ENCODE measurements at places on chromosomes 4 and X. TPM values are rescaled to one million over a fixed set of nuclear protein-coding genes. Genes with fewer than 3 reads are reported as not detected.

DNA sequence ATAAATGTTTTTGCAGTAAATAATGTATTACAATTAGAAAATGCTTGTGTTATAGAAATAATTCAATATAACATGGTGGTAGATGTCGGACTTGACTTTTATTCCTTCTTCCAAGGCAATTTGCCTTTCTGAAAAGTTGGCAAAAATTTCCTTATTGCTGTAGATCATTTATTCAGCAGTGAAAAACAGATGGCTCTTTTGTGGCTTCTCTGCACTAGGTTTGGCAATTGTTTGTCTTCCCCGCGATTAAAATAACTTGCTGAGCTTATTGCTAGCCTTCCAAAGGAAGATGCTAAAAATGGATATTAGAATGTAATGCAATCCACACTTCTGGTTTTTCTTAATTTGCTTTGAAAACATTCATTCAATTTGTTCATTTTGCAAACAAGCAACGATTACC, 1977.9 kb upstream of the ADGRL3 start:
- no peak for DNase-seq

DNA sequence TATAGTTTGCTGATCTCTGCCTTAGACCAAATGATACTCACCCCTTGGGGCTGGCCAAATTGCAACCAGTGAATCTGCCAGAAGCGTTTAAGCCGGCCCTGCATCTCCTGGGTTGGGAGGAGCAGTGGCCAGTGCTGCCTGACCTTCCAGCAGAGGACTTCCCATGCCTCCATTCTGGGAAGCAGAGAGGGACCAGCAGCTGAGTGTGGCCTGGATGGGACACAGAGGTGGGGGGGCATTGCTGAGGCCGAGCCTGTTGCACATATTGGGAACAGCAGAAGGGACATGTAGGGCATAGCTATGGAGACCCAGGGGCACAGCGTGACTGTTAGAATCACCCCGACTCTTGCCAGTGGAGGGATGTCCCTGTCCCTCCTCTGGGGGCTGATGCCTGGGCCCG, 93.3 kb downstream of the CPZ start:
- DNase-seq: no peak

- DNase-seq: no peak
Measured at GRCh38 chr4:75069493-75070074, 136.7 kb downstream of the PARM1 start.

DNA sequence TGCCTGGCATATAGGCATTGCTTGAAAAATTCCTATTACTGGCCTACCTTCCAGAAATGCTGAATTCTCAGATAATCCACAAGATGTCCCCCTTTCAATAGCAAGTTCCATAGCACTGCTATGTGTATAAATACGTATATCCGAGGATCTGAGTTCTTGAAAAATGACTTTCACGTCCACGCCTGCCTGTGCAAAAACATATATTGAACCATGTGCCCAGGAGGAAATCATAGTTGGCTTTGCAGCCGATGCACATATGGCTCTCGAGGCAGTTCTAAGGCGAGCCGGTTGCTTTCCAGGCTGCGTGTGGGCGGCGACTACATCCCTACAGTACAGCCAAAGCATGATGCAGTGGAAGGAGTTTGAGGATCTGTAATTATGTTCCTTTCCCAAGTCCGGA, 55.4 kb upstream of the ESX1 start:
- peak; percentile 48 for DNase-seq

GRCh38 chrX:132184871-132185270, 34.4 kb downstream of the RAP2C start:
- DNase-seq: no peak

- no peak for DNase-seq
Measured at GRCh38 chr4:67071641-67072040, 473.7 kb downstream of the CENPC start.

GRCh38 chr4:165612936-165613335, 234.1 kb downstream of the CPE start:
- no peak for DNase-seq

- no peak for DNase-seq
Measured at GRCh38 chr4:2441393-2442174, 22.8 kb downstream of the CFAP99 start.

GRCh38 chr4:89640620-89641366, 196.2 kb downstream of the SNCA start:
- DNase-seq: no peak

DNA sequence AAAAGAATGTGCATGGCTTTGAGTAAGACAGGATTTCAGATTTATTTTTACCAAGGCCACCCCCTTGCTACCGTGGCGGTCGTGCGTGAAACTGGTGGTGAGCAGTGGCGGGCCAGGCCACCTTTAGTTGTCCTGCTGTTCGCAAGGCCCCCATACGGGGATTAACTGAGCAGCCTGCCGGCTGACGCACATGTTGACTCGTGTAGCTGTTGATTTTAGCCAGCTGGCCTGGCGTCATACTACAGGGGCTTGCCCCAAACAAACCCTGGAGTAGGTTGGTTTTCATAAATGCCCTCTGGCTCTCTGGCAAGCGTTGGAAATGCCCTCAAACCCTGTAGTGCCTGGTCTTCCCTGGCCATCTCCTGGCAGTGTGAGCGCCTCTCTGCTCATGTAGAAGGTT, 28.4 kb downstream of the WFS1 start:
- no peak for DNase-seq

DNA sequence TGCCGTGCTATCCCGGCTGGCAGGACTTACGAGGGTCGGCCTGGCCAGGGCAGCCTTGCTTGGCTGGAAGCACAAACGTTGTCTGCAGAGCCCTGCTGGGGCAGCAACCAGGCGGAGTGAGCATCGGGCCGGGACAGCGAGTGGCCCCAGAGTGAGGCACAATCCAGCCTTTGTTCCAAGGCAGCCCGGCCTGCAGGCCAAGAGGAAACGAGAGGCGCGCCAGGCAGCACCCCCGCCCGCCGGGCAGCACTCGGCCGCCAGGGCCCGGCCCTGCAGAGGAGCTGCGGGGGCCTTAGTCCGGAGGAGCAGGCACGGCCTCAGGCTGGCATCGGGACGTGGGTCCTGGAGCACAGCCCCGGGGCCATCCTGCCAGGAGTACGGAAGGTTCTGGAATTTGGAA, 24.1 kb downstream of the FGFRL1 start:
- no peak for DNase-seq

- no peak for DNase-seq
Measured at GRCh38 chr4:80014531-80014930, 58.5 kb downstream of the ANTXR2 start.

DNA sequence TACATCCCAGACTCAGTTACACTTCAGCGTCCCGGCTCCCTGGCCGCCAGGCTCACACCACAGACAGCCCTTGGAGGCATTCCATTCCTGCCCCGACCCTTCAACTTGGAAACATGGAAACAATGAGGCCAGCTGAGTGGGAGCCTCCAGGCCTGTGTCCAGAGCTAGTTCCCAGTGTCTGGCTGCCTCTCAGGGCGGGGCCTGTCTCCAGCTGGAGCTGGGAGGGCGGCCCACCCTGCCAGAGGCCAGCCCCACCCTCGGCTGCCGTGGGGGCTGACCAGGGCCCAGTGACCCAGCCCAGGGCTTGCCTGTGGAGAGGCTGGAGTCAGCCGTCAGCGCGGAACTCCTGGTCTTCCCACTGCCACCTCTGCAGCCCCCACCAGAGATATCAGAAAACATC, 37.4 kb upstream of the SPON2 start:
- peak; percentile 58 for DNase-seq

GRCh38 chr4:56512166-56512565, 6.6 kb downstream of the ARL9 start:
- no peak for DNase-seq

- DNase-seq: no peak
Measured at GRCh38 chr4:189050643-189051042, 890.0 kb upstream of the FRG1 start.

Gene C4orf51
- polyA plus RNA-seq: not detected

Gene FDCSP
- polyA plus RNA-seq: 1.5 TPM

Gene ARSD
- 12.3 TPM for polyA plus RNA-seq

Gene ACSL1
- polyA plus RNA-seq: 42.9 TPM

Gene ETDC
- polyA plus RNA-seq: not detected

Gene TLR2
- polyA plus RNA-seq: 2.2 TPM

Gene BEND2
- polyA plus RNA-seq: 0.05 TPM

Gene CD38
- 0.94 TPM for polyA plus RNA-seq

Gene LNX1
- polyA plus RNA-seq: 4.2 TPM

Gene ADH7
- not detected for polyA plus RNA-seq

Gene TCEAL6
- polyA plus RNA-seq: not detected

Gene ITM2A
- 673 TPM for polyA plus RNA-seq

Gene CT55
- 0.42 TPM for polyA plus RNA-seq

Gene ATOH1
- not detected for polyA plus RNA-seq

Data from forelimb muscle (tissue), 1 donor.